ENCODE measurements at places on chromosomes 7 and 10.

GRCh38 chr7:7808156-7808555 lies 89.7 kb upstream of the RPA3 start:
- no peak for DNase-seq

- DNase-seq: no peak
Observed at GRCh38 chr7:159060440-159060839, 84.2 kb downstream of the VIPR2 start.

DNA sequence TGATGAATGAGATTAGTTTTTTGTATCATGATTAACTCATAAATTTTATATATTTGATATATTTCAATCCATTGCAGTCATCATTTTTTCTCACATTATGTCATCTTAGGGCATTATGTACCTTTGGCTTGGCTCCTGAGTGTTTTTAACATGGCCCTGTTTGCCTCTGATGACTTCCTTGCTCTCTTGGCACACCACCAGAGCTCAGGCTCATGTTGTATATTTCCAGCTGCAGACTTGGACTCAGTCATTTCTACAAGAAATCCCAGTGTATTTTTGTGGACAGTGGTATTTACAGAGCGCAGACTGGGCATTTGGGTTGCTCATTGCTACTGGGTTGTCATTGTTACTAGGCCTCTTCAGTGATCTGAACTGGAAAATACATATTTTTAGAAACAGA lies 188.5 kb downstream of the ADRA2A start:
- no peak for DNase-seq

DNA sequence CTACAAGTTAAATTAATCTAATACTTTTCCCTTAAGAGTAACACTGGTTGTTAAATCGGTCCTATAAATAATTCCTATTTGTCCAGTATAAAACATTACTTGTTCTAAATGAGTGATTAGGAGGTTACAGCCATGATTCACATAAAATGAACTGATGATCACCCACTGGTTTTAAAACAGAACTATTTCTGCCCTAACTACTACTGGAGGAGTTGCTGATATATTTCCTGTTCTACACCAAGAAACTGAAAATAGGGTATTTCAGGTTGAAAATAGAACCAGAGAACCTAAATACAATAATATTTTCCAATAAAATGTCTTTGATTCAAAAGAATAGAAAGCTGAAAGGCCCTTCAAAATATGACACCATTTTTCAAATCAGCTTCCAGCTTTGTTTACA lies 30.9 kb downstream of the DNAJC1 start:
- no peak for DNase-seq

DNA sequence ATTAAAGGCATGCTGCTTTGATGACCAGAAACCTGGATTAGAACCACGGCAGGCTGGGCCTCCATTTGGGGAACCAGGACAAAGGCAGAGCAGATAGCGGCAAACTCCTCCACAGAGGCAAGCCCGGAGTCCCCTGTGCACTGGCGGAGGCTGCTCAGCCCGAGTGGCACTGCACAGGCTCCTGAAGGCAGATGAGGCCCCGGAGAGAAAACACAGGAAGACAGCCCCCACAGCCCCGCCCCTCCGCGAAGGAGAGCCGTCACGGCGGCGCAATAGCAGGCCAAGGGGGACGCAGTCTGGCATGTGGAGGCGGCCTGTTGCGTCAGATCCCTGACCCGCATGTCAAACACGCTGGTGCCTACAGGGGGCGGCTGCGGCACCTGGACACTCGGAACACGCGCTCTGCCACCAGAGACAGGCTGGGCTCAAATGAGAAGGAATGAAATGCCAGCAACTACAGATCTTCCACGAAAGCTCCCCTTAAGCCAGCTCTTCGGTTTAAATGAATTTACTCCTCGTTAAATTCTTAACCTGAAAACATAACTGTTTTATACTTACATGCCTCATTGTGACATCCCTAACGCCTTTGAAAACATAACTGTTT lies 128.5 kb downstream of the MAD1L1 start:
- DNase-seq: peak; percentile 84

DNA sequence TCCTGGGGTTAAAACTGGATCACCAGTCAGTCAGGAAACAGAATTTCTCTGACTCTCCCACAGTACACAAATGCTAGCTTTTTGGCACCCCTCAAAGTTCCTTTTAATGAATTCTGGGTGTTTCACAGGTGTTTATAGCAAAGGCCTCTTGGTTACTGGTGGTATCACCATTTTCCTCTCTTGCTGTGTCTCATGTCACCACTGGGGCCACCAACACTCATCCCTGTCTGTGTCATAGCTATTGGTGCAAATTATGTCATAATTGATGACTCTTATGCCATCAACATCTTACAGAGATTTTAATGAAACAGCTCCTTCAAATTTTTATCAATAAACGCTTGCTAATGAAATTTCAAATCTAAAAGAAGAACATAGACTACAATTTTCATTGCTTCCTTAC lies 27.7 kb upstream of the OSBPL3 start:
- no peak for DNase-seq

DNA sequence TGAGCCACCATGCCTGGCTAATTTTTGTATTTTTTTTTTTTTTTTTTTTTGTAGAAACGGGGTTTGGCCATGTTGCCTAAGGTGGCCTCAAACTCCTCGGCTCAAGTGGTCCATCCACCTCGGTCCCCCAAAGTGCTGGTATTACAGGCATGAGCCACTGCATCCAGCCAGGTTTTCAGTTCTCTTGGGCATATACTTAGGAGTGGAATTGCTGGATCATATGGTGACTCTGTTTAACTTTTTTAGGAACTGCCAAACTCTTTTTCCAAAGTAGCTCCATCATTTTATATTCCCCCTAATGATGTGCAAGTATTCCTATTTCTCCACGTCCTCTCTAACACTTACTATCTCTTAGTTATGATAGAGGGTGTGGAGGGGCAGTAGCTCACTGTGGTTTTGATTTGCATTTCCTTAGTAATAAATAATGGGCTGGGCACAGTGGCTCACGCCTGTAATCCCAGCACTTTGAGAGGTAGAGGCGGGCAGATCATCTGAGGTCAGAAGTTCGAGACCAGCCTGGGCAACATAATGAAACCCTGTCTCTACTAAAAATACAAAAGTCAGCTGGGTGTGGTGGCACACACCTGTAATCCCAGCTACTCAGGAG lies 41.6 kb downstream of the SUFU start:
- no peak for DNase-seq

GRCh38 chr7:3153118-3153517 lies 109.5 kb upstream of the CARD11 start:
- DNase-seq: no peak

DNA sequence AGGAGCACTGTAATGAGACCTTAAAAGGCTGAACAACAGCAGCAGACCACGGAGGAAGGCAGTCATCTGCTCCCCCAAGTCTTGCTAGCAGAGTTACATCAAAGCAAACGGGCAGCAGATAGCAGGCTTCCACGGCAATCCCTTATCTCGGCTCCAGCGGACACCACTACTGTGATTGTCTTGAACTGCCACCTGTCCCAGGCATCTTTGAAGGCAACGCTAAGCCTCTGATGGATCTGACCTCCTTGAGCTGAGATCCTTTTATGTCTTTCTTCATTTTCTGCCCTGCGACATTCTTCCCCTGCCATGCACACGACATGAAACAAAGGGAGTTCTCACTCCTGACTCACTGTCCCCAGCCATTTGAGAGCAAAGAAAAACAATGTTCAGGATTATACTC lies 111.7 kb downstream of the GLI3 start:
- DNase-seq: no peak

- DNase-seq: no peak
Observed at GRCh38 chr7:36651404-36651803, 72.9 kb downstream of the AOAH start.

- no peak for DNase-seq
Observed at GRCh38 chr10:28593811-28594210, 60.9 kb downstream of the WAC start.

GRCh38 chr7:44590910-44591309 lies 8.9 kb upstream of the TMED4 start:
- no peak for DNase-seq

- no peak for DNase-seq
Observed at GRCh38 chr10:46002916-46003693, 27.3 kb downstream of the NCOA4 start.

GRCh38 chr10:17375936-17376584 lies 78.3 kb downstream of the ST8SIA6 start:
- DNase-seq: peak; percentile 23

GRCh38 chr10:132955479-132955878 lies 13.1 kb upstream of the CFAP46 start:
- no peak for DNase-seq

DNA sequence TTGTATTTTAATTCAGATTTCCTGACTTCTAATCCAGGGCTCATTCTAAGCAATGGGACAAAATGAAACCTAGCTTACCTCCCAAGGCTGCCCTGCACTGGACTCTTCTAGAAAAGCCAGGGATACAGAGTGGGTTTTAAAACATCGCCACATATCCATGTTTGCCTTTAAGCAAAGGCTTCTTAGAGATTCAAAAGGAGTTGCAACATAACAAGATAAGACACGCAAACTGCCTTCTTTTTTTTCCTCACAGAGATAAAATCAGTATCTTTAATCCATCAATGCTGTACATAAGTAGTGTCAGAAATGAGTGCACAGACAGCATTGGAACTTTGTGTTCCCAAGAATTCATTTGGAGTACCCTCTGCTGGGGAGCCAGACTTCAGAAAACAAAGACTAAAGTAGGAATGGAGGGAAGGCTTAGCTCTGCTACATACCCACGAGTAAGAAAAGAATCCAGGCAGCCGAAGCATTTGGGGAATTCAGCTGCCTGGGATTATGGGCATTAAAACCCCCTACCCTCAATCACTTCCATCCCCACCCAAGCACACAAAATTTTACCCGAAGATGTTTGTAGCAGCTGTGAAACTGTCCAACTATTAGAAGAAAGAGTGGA lies 427.8 kb downstream of the ARL4A start:
- no peak for DNase-seq

DNA sequence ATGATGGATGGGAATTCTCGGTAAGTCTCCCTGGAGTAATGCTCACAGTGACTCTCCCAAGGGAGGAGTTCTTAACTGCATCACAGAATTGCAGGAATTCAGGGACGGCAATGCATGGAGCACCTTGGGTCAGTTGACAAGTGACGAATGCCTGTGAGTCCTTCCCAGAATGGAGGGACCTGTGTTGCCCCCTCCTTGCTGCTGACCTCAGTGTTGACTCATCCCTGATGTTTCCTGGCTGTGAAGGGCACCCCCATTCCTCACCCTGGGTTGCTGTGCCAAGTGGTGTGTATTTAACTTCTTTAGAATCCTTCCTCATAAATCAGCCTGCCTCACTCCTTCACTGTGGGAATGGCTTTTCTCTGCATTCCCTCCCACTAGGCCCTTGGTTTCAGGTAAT lies 98.9 kb downstream of the LRMDA start:
- no peak for DNase-seq

DNA sequence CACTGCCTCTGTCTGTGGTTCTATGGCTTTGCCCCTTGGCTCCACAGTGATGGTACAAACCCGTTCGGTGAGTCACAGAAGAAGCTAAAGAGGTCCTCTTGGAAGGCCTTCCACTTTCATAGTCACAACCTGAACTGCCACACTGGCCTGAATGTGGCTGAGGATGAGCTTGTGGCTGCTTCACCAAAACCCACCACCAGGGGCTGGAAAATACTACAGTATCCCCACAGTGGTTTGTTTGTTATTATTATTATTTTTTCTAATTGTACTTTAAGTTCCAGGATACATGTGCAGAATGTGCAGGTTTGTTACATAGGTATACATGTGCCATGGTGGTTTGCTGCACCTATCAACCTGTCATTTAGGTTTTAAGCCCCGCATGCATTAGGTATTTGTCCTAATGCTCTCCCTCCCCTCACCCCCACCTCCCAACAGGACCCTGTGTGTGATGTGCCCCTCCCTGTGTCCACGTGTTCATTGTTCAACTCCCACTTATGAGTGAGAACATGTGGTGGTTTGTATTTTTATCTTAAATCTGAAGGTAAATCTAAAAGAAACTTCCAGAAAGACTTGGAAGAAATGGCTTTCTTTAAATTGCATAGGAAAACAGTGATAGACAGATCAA lies 160.8 kb upstream of the NPSR1 start:
- DNase-seq: no peak

GRCh38 chr10:44316187-44316921 lies 68.5 kb downstream of the CXCL12 start:
- DNase-seq: no peak

- no peak for DNase-seq
Observed at GRCh38 chr10:132359305-132360040, 27.5 kb downstream of the LRRC27 start.

DNA sequence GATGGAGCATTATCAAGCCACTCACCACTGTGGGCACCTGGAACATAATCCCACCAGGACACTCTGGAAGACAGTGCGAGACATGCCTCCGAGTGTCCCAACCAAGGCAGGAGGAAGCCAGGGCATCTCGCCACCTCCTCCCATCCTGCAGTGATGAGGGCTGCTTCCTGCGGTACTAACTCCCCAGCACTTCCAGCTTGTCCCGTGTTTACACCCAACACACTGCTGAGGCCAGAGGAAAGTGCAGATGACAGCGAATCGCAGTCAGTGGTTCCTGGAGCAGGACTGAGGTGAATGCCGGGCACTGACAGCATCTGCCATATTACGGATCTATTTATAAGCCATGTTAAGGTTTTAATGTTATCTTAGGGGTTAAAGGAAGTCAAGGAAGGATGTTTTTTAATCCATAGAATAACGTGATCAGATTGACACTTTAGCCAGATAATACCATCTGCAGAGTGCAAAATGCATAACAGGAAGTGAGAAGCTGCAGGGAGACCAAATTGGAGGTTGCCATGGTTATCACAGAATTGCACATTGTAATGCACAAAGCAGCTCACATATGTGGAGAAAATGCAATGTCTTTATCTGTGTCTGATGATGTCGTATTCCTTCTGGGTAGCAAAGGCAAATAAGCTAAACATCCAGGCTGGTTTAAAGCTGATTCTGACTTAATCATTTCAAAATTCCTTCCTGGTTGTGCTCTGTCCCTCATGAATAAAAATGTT lies 314.1 kb upstream of the C7orf33 start:
- no peak for DNase-seq

DNA sequence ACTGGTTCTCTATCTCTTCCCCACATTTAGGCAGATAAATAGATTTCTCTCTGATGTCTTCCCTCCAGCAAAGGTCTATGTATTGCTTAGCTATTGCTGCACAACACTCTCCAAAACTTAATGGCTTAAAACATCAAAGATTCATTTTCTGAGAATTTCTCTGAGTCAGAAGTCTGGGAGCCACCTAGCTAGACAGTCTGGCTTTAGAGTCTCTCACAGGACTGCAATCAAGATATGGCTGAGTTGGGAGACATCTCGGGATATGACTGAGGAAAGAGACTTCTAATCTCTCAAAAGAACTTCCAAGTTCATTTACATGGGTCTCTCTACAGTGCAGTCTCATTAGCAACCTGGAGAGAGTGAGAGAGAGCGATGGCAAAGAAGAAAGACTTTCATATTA lies 553.6 kb upstream of the GHITM start:
- DNase-seq: no peak

GRCh38 chr7:988963-989529 lies 6.1 kb downstream of the CYP2W1 start:
- no peak for DNase-seq

- DNase-seq: no peak
Observed at GRCh38 chr10:86263907-86264306, 102.7 kb downstream of the GRID1 start.

- DNase-seq: no peak
Observed at GRCh38 chr10:126119599-126119998, 223.2 kb downstream of the FANK1 start.
